Hematopoietic multipotent progenitor cell treated with erythropoietin and hydrocortisone succinate and interleukin-3 and kit ligand, for 6 days (in vitro differentiated cells): ENCODE measurements at places on chromosomes 7 and 10.

DNA sequence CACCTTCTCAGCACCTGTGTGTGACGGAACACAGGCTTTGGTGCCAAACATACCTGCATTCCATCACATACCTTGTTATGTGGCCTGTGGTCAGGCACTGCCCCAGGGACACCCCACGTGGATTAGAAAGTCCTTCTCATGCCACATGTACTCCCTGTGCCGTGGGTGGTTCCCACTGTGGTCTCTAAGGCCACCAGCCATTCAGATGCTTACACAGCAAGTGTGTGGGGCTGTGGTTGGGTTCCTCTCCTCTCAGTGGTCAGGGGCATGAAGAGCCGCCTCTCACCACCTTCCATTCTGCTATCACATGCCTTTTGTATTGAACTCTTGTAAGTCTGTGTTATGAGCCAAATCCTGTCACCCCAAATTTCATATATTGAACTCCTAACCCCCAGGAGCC lies 85.1 kb upstream of the IGFBP3 start:
- DNase-seq: no peak

DNA sequence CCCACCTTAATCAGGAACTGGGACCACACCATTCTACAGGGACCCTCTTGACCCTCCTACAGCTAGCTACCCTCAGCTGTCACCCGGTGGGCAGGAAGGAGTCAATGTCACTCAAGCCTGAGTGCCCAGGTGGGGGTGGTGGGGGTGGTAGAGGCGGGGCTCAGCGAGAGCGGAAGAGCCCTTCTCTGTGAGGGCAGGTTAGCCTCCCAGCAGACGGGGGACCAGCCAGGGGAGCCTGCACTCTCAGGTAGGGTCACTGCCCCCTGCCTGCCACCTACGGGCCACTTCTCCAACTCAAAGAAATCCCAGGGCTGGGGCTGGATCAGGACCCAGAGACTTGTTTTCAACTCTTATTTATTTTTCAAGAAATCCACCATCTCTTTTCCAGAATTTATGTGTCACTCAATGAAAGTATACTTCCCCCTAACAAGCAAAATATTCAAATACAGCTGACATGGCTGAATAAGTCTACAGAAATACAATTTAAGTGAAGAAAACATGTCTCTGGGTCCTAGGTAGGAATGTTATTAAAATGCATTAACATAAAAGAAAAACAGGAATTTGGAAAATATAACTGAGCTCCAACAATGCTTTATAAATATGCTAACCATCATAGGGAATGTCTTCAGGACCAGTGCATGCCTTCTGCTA lies 63.4 kb upstream of the DDC start:
- DNase-seq: no peak

GRCh38 chr10:17622061-17622460 lies 4.9 kb upstream of the HACD1 start:
- no peak for DNase-seq

DNA sequence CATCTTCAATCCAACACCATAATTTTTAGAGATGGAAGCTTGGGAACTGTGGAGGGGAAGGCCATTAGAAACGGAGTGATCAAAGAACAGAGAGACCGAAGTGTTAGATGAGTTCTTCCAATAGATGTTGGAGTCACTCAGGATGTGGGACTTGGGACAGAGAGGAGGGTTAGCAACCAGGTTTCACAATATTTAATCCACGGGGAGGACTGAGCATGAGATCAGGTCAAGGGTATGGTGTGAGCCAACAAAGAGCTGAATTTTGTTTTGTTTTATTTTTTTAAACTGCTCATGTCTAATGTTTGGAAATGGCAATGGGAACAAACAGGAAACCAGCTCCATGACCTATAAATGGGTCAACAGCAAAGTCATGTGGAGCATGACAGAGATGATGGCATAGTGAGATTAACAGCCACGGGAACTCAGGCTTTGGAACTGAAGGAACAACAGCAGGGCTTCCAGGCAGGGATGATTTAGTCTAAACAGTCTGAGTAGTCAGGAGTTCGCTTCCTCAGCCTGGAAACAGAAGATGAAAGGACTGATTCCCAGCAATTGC lies 38.9 kb upstream of the AMPH start:
- DNase-seq: no peak

- no peak for DNase-seq
These were observed 204.7 kb downstream of the NXPH1 start for GRCh38 chr7:8638076-8638475.

- DNase-seq: no peak
These were observed 1.3 kb upstream of the VDAC2 start for GRCh38 chr10:75209086-75209920.

DNA sequence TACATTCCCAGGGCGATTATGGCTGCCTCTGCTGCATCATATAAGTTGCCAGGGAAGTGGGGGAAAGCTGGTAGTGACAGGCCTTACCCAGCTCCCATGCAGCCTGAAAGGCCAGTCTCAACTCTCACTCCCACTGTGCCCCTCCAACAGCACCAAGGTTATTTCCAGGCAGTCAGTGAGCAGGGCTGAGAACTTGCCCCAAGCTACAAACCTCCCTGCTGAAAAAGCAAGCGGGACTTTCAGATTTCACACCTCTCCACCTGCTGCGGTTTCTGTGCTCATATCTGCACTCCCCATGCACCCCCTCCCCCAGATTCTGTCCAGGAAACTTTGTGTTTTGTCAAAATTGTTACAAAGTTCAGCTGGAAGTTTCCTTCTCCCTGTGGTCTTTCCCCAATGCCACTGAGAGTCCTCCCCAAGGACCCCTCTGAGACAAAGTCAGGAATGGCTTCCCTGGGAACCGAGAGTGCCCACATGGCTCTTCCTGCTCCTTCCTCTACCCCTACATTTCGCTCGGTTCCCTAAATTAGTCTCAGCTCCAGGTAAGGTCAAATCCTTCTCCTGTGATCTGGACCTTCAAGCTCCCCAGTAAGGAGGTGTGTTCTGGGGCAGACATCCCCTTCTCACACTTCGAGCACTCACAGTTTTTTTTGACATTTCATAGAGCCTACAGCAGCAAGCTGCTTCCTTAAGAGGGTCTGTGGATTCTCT lies 25.3 kb upstream of the WNT2 start:
- no peak for DNase-seq

DNA sequence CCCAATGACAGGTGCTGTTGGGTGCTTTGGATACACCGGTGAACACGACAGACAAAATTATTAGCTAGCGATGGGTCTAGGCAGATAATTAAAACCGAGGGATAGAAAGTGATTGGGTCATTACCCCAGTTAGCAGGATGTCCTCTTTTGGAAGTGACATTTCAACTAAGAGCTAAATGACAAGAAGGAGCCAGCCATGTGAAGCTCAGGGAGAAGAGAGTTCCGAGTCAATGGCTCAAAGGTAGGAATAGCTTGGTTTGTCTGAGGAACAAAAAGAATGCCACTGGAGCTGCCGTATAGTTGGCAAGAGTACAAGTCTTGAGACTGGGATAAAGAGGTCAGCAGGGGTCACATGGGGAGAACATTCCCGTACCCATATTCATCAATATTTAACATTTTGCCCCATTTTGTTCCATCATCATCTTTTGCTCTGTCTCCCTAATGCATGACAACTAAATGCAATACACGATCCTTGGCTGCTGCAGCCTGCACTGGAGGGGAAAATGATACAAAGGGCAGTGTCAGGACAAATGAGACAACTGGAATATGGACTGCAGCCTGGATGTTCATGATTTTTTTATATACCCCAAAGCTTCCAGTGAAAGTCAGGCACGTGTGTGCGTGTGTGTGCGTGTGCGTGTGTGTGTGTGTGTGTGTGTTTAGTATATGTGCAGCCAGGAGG lies 115.7 kb downstream of the ICA1 start:
- DNase-seq: no peak

DNA sequence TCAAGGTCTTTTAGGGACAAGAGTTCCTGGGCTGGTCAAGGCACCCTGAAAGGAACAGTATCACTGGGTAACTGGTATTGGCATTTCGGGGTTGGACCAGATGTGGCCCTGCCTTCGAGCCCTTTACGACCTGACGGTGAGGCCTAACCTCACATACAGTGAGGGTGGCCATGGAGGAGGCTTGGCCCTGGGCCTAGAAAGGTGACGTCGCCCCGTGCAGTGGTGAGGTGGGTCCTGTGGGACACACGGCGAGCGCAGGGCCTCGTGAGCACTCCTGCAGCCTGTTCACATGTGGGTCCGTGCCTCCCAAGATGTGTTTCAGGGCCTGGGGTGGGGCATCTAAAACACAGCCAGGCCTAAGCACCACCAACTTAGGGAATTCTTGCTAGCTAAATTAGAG lies 36.1 kb downstream of the CRHR2 start:
- DNase-seq: no peak

- DNase-seq: no peak
These were observed 28.4 kb upstream of the SEMA3E start for GRCh38 chr7:83677180-83677866.

DNA sequence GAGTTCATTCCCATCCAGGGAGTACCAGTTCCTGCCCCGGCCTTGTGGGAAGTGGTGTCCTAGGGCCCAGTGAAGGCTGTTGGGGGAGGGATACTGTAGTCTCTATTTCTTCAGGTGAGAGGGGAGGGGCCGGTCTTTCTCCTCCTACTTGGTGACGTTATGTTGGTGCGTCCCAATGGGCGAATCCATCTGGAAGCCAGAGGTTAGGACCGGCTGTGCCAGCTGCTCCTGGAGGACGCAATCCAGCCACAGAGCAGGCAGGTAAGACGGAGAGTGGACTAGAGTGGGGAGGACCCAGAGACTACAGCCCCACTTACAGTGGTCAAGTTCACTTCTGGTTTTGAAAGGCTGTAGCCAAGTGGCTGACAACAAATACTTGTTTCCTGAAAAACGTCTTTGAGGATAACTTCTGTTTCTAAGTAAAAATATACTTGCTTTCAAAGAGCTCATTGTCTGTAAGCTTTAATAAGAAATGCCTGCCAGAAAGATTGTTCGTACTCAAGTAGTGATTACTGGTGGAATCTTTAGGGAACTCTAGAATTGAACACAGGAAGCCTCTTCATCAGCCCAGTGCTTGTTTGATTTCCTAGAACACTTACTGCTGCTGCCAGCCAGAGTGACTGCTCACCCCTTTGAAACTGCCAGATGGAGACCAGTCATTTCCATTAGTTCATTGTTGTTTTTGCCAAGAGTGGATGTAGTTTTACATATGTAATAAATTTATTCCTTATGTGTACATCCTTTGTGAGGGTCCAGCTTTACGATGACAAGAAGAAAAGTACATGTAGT lies 25.4 kb downstream of the RBM33 start:
- DNase-seq: no peak

- no peak for DNase-seq
These were observed 38.9 kb downstream of the BMPR1A start for GRCh38 chr10:86795353-86795752.

DNA sequence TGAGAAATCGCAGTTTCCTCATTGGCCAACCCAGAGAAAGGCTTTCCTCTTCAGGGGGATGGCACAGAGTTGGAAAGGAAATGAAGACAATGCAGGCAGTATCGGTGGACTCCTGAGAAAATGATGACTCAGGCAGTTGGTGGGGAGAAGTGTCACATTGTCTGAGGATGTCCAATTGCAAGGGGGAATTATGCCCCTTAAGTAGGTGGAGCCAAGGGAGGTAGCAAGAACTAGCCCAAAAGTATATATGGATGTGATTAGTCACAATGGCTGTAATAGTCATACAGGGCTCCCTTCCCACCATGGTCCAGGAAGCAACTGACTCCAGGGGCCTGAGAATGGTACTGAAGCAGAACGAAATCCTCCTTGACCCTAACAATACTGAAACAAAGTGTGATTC lies 58.3 kb upstream of the EGFR start:
- DNase-seq: no peak

DNA sequence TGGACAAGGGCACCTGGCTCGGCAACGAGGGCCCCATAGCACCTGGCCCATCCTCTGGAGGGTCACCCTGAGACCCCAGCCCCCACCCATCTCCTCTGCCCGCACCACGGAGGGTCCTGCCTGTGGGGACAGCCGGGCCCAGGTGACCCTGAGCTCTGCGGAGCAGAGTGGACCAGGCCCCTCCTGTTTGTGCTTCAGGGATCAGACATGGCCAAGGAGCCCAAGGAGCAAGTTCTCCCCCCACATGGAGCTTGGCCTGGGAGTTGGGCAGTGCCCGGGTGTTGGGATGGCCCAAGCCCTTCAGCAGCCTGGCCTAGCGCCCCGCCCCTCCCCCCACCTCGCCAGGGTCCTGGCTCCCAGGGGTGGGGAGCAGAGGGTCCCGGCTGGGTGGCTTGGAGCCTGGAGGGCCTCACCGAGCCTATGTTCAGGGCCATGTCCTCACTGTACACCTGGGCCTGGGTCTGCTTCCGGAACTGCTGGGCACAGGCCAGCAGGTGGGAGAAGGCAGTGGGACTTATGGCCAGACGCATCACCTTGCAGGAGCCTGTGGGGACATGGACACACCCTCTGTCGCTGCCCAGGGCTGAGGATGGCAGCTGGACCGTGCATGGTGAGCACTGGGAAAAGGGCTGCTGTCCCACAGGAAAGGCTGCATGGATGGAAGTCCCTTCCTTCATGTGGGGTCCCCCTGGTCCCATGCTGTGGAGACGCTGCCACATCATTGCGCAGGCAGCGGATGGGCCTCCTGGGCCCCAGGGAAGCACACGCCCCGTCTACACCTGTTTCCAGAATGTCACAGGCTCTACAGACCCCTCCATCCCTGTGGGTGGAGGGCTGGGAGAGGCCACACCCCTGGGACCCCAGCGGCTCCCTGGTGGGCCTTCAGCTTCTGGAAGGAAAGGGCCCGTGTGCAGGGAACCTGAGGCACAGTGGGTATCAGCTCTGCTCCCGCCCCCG lies 49.2 kb upstream of the NKX6-2 start:
- DNase-seq: no peak

GRCh38 chr10:110857265-110858171 lies 14.2 kb upstream of the PDCD4 start:
- DNase-seq: peak; percentile 89

- peak; percentile 23 for DNase-seq
These were observed 542 bp downstream of the FBXL13 start for GRCh38 chr7:103073989-103074518.

DNA sequence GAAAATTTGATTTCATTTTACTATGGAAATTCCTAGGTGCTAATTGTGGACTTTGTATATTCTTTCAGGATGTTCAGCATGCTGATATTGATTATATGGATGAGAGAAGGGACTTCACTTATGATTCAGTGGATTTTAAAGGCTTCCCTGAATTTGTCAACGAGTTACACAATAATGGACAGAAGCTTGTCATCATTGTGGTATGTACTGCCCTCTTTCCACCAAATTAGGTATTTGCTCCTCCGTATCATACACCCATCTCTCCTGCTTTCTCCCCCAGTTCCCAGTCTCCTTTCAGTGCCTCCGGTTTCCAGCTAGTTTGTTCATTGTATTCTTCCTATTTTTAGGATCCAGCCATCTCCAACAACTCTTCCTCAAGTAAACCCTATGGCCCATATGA lies 34.6 kb downstream of the MGAM start:
- peak; percentile 5 for DNase-seq

GRCh38 chr7:141891336-141891735 lies 24.9 kb upstream of the OR9A4 start:
- DNase-seq: no peak

DNA sequence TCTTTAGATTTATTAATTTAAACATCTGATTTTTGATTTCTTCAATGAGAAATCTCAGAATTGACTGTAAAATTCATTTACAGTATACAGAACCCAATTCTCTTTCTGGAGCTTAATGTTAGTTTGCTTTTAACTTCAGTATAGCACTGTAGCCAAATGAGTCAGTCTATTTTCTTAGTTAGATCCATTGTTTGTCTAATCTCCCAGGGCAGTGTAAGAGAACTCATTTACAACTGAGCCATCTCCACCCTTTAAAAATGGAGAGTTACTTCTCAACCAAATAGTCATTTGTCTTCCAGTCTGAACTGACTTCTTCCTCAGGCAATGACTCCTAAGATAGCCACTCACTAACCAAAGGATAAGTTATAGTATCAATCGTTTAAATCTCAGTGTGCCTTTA lies 3.0 kb upstream of the WNT2 start:
- no peak for DNase-seq

GRCh38 chr7:151735851-151736402 lies 141.0 kb downstream of the PRKAG2 start:
- no peak for DNase-seq
